ENCODE measurements at places on chromosomes 4 and X. TPM values are rescaled to one million over a fixed set of nuclear protein-coding genes. Genes with fewer than 3 reads are reported as not detected.

- no peaks in the 10 kb centered on the region for H3K27me3 ChIP-seq
- no peaks in the 10 kb centered on the region for H3K4me1 ChIP-seq
- no peak for DNase-seq
- peaks cover 18% of the 10 kb centered on the region for H3K36me3 ChIP-seq
- H3K27ac ChIP-seq: no peak overlapping the region
- no peak overlapping the region for H3K4me3 ChIP-seq
Measured at GRCh38 chr4:150591904-150592303, 10.0 kb downstream of the MAB21L2 start.

- H3K4me1 ChIP-seq: no peaks in the 10 kb centered on the region
- no peaks in the 10 kb centered on the region for H3K36me3 ChIP-seq
- no peak for DNase-seq
- no peaks in the 10 kb centered on the region for H3K27me3 ChIP-seq
- no peak overlapping the region for H3K4me3 ChIP-seq
Measured at GRCh38 chr4:113290666-113291065, 241.2 kb downstream of the ANK2 start.

- no peak overlapping the region for H3K27ac ChIP-seq
- H3K4me3 ChIP-seq: no peak overlapping the region
- no peaks in the 10 kb centered on the region for H3K36me3 ChIP-seq
- H3K4me1 ChIP-seq: no peaks in the 10 kb centered on the region
Measured at GRCh38 chr4:119663160-119663788, 34.7 kb upstream of the PDE5A start.

Gene GPC4
- total RNA-seq: not detected

- no peaks in the 10 kb centered on the region for H3K27me3 ChIP-seq
- no peak overlapping the region for H3K4me3 ChIP-seq
- no peak for DNase-seq
- H3K4me1 ChIP-seq: no peaks in the 10 kb centered on the region
- no peak overlapping the region for H3K27ac ChIP-seq
Measured at GRCh38 chr4:185883591-185883990, 71.6 kb upstream of the SORBS2 start.

Gene VEGFD
- total RNA-seq: not detected

DNA sequence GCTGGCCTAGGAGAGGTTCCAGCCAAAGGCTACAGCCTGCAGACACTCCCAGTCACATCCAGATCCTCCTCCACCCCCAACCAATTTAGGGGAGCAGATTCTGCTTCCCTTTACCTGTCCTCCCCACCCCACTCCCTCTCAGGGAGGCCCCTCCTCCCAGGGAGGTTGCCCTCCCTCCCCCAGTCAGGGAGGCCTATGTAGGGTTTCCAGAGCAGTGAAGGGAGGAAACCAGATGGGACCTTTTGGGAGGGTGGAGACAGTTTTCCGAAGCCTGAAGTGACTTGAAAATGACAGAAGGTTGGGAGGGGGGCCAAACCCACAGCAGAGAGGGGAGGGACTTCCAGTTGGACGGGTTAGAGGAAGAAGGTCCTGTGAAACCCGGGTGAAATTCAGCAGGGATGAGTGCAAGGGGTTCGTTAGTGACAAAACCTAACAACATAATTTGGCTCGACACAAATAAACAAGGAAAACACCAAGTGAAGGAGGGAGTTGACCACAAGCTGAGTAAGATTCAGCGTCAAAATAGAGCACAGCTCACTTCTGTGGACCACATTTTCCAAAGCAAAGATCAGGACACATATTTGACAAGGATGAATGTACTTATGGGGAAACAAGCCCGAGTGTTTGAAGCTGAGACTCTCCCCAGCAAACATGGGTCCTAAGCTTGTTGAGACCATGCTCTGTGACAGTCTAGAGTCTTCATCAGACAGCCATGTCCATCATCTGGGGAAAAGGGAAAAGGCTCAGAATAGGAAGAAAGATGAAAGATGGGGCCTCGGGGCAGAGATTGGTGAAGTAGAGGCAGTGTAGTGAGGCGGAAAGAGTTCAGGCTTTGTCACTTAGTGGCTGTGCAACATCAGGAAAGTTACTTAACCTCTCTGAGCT is 46.4 kb downstream of the PRPS1 start:
- H3K27ac ChIP-seq: peak overlapping the region; percentile 99
- no peak for DNase-seq
- no peaks in the 10 kb centered on the region for H3K36me3 ChIP-seq

GRCh38 chr4:1154126-1154522 is 18.3 kb downstream of the SPON2 start:
- no peaks in the 10 kb centered on the region for H3K36me3 ChIP-seq
- H3K4me1 ChIP-seq: no peaks in the 10 kb centered on the region

DNA sequence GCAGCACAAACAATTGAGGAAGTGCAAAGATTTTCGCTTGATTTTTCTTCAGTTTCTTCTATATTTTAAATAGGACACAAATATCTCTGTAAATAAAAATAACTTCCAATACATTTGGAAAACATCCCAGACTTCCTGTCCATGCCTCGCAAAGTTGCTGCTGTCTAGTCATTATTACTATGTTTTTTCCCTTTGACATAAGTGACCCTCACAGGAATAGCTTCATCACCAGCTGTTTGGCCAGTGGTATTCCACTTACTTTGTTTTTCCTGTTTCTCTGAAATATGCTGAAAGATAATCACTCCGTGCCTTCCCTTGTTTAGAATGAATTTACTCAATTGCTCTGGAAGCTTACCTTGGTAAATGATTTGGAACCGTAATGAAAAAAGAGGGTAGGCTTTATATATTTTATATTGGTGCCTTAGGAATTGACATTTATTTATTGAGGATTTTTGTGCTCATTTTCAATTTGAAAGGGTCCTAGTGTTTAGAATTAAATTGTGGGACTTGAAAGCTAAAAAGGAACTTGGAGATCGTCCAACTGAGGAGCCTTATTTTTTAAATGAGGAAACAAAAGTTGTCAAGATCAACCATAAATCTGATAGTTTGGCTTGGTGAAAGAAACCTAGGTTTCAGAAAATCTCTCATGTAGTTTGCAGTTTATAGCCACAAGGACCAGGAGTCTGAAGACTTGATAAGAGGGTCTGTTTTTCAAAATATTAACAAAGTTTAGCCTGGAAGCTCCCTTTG is 65.6 kb downstream of the CDKL5 start:
- DNase-seq: no peak
- no peaks in the 10 kb centered on the region for H3K36me3 ChIP-seq
- no peak overlapping the region for H3K4me3 ChIP-seq

- H3K36me3 ChIP-seq: no peaks in the 10 kb centered on the region
- H3K4me1 ChIP-seq: no peaks in the 10 kb centered on the region
- no peak overlapping the region for H3K27ac ChIP-seq
- DNase-seq: no peak
- no peaks in the 10 kb centered on the region for H3K27me3 ChIP-seq
Measured at GRCh38 chrX:108558217-108558616, 118.6 kb downstream of the COL4A5 start.

DNA sequence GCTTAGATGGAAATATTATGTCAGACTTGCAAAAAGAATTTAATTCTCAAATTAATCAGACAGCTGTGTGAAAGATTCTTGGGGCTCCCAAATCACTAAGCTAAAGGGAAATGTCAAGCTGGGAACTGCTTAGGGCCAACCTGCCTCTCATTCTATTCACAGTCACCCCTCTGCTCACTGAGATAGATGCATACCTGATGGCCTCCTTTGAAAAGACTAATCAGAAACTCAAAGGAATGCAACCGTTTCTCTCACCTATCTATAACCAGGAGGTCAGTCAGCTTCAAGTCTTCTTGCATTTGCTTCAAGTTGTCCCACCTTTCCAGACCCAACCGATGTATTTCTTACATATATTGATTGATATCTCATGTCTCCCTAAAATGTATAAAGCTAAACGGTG is 882.7 kb downstream of the CENPC start:
- no peak overlapping the region for H3K27ac ChIP-seq
- no peak for DNase-seq
- no peaks in the 10 kb centered on the region for H3K36me3 ChIP-seq
- no peaks in the 10 kb centered on the region for H3K4me1 ChIP-seq

GRCh38 chr4:78059524-78059889 is 2.4 kb downstream of the FRAS1 start:
- H3K27ac ChIP-seq: no peak overlapping the region
- H3K4me3 ChIP-seq: no peak overlapping the region
- H3K27me3 ChIP-seq: peaks cover 34% of the 10 kb centered on the region
- peaks cover 20% of the 10 kb centered on the region for H3K4me1 ChIP-seq
- no peak for DNase-seq

Gene RTL9
- not detected for total RNA-seq

- H3K4me3 ChIP-seq: no peak overlapping the region
- H3K4me1 ChIP-seq: peaks cover 31% of the 10 kb centered on the region
- H3K27ac ChIP-seq: no peak overlapping the region
- H3K36me3 ChIP-seq: no peaks in the 10 kb centered on the region
- DNase-seq: no peak
Measured at GRCh38 chr4:87420276-87420830, 2.0 kb upstream of the NUDT9 start.

Gene MXD4
- 12.2 TPM for total RNA-seq

Gene MTMR8
- total RNA-seq: 4.9 TPM

Gene MFAP3L
- 3.0 TPM for total RNA-seq

- no peak overlapping the region for H3K27ac ChIP-seq
- H3K36me3 ChIP-seq: no peaks in the 10 kb centered on the region
- H3K4me1 ChIP-seq: no peaks in the 10 kb centered on the region
Measured at GRCh38 chr4:177239477-177239876, 70.2 kb upstream of the NEIL3 start.

DNA sequence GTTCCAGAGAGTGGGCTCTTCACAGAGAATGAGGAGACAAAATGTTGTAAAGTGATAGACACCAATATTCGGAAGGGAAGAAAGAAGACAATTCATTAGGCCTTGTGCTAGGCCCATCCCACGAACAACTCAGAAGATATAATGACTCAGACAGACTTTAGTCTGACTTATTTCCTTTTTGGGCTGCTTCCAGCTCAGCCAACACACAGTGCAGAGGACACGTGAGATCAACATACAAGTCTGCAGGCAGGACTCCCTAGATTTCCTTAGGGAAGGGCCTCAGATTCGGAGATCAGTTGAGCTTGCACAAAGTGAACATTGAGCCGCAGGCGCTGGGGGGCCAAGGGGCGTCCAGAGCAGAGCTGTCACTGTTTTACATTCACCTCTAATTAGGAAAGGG is 290.7 kb upstream of the TENM3 start:
- H3K4me3 ChIP-seq: no peak overlapping the region
- no peaks in the 10 kb centered on the region for H3K36me3 ChIP-seq
- no peak overlapping the region for H3K27ac ChIP-seq
- no peak for DNase-seq

Measured in CD8-positive, alpha-beta memory T cell (primary cell).